ENCODE measurements at places on chromosomes 5 and 9.

- peaks cover 6% of the 10 kb centered on the region for H3K4me1 ChIP-seq
- H3K36me3 ChIP-seq = peaks cover 9% of the 10 kb centered on the region
- DNase-seq = no peak
- no peak overlapping the region for H3K27ac ChIP-seq
- H3K4me3 ChIP-seq = no peak overlapping the region
- peaks cover 82% of the 10 kb centered on the region for H3K27me3 ChIP-seq
Measured at GRCh38 chr9:113677057-113677456, 199.1 kb upstream of the ZNF618 start.

DNA sequence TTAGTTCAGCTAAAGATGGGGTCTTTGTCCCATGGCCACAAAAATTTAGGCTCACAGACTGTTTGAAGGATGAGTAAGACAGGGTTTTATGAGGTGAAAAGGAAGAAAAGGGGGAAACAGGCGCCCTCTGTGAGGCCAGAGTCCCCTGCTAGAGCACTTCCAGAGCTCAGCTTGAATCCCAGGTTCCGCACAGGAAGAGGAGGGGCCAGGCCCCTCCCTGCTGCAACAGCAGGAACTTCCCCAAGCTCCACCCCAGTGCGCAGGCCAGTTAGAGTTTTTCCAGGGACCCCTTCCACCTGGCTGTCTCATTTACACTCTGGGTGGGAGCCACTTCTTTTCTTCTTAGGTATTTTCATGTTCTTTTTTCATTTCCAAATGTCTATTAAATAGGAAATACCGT lies 480.8 kb downstream of the PSAT1 start:
- H3K27ac ChIP-seq = no peak overlapping the region
- no peak overlapping the region for H3K4me3 ChIP-seq
- DNase-seq = no peak
- no peaks in the 10 kb centered on the region for H3K27me3 ChIP-seq

- H3K4me1 ChIP-seq = peaks cover 24% of the 10 kb centered on the region
- H3K27me3 ChIP-seq = no peaks in the 10 kb centered on the region
- no peaks in the 10 kb centered on the region for H3K36me3 ChIP-seq
- no peak overlapping the region for H3K4me3 ChIP-seq
Measured at GRCh38 chr9:19171271-19171670, 44.0 kb upstream of the PLIN2 start.

- peaks cover 2% of the 10 kb centered on the region for H3K4me1 ChIP-seq
- no peak overlapping the region for H3K4me3 ChIP-seq
- peaks cover 24% of the 10 kb centered on the region for H3K27me3 ChIP-seq
- H3K36me3 ChIP-seq = peaks cover 2% of the 10 kb centered on the region
- H3K27ac ChIP-seq = no peak overlapping the region
- no peak for DNase-seq
Measured at GRCh38 chr9:136606687-136607333, 55.9 kb upstream of the EGFL7 start.

DNA sequence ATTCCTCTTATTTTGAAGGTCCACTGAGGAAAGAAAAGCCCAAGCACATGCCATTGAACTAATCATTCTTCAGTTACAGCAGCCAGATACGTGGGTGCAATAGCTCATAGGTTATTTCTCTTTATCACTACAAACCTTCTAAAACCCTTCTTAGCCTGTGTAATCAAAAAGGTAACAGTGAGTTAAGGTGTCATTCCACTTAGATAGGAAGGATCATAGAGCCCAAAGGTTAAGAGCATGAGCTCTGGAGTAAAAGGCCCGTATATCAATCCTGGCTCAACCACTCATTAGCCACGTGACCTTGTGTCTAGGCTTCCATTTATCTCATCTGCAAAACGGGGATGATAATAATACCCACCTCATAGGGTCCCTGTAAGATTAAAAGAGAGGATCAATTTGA lies 2.7 kb downstream of the GPX8 start:
- no peak for DNase-seq
- H3K36me3 ChIP-seq = no peaks in the 10 kb centered on the region
- no peak overlapping the region for H3K27ac ChIP-seq

DNA sequence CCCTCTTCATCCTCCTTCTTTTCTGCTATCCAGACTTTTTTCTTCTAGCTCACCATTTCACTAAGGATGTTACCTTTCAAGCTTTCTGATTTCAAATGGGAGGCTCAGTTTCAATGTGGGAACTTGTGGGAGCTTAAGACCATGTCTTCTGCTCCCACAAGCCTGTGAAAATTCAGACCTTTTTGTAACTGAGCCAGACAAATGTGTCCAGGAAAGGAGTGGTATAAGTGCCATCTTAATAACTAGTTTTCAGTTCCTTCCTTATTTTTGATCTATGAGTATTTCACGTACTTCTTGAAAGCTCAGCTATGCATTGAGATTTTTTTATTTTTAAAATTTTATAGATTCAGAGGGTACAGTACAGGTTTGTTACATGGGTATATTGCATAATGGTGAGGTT lies 4.6 kb upstream of the ERCC6L2 start:
- H3K36me3 ChIP-seq = peaks cover 2% of the 10 kb centered on the region
- H3K4me3 ChIP-seq = no peak overlapping the region
- no peak for DNase-seq
- H3K27ac ChIP-seq = no peak overlapping the region

DNA sequence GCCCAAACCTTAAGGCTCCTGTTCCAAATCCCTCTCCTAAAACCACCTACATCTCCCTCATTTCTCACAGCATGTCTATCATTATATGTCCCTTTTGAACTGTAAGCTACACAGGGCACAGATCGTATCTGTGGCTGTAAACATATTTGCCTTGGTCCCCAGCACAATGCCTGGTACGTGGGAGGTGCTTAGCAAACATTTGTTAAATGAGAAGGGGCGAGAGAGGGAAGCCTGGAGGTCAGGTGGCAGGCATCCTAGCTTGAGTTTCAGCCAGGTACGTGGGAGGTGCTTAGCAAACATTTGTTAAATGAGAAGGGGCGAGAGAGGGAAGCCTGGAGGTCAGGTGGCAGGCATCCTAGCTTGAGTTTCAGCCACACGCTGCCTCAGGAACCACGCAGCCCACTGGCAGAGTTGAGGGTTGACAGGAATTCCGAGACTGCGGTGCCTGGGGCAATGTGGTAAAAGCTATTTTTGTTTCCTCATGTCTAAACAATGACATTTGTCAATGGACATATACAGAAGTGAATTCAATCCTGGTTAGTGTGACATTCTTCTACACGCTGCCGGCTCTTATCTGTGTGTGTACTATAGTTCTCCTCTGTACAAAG lies 113.6 kb downstream of the EFNA5 start:
- no peak overlapping the region for H3K27ac ChIP-seq
- DNase-seq = no peak
- H3K36me3 ChIP-seq = no peaks in the 10 kb centered on the region

DNA sequence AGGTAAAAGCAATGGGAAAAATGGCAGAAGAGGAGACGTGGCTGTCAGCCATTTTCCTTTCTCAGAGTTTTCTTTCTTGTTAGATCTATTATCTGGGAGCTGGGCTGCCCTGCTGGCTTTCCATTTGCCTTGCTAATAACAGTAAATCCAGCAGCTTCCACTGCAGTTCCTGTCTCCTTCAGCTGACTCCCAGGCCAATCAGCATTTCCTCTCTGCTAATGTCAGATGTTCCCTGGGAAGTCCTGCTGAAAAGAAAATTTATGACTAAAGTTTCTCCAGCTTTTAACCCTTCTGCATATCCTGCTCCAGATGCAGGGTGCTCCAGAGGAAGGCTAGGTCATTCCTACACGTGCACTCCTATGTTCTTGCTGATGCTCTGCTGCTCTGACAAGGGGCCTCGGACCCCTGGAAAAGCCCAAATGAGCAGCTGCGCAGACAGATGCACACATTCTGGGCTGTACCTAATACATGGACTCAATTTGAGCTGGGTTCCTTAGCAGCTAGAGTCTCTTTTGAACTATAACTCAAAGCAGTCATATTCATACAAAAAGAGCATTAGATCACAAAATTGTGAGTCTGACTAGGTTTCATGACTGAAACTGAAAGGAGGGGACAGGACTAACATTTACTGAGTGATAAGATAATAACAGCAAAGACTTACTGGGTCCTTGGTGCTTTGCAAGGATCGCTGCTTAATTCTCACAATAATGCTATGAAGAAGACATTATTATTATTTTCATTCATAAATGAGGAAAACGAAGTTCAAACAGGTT lies 182.2 kb downstream of the MAPKAP1 start:
- DNase-seq = no peak
- peaks cover 36% of the 10 kb centered on the region for H3K4me1 ChIP-seq
- H3K27me3 ChIP-seq = no peaks in the 10 kb centered on the region
- peaks cover 2% of the 10 kb centered on the region for H3K36me3 ChIP-seq
- H3K4me3 ChIP-seq = no peak overlapping the region

GRCh38 chr5:132751444-132751843 lies 4.2 kb downstream of the CCNI2 start:
- DNase-seq = no peak
- peak overlapping the region; percentile 89 for H3K27ac ChIP-seq
- H3K4me3 ChIP-seq = no peak overlapping the region
- H3K4me1 ChIP-seq = peaks cover 19% of the 10 kb centered on the region

DNA sequence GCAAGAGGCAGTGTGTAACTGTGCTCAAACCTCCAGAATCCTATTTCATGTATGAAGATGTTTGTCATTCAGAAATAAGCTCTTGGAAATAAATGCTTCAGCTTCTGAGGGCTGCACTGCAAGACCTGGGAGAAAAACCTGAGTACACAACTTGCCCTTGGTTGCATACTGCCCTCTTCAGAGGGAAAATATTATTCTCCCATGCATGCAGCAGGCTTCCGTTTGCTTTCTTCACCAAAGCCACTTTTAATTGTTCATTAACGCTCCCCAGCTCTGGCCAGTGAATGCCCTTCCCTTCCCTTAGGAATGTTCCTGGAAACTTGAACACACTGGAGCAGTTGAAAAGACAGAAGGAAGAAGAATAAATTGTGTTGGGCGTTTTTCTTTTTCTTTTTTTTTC lies 2.5 kb upstream of the WHRN start:
- peak overlapping the region; percentile 25 for H3K4me3 ChIP-seq
- H3K4me1 ChIP-seq = peaks cover 17% of the 10 kb centered on the region
- no peaks in the 10 kb centered on the region for H3K36me3 ChIP-seq
- no peak for DNase-seq
- H3K27me3 ChIP-seq = peaks cover 57% of the 10 kb centered on the region
- H3K27ac ChIP-seq = peak overlapping the region; percentile 89

DNA sequence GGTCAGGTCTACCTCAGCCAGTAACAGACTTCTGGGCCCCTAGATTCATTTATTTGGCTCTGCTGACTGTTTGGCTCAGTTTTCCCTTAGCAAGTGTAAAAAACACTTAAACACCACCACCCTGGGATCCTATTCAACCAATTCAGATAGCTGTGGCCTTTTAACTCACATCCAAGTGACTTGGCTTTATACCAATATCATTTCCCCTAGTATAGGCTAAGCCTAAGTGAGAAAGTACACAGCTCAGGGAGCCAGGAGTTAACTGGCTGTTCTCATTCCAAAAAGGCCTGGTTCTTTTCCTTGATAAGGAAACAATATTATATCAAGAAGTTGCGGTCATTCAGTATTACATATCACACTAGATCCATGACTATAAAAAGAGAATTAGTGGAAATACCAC lies 163.5 kb downstream of the ARL15 start:
- H3K4me3 ChIP-seq = no peak overlapping the region
- peaks cover 7% of the 10 kb centered on the region for H3K4me1 ChIP-seq
- no peak for DNase-seq
- no peak overlapping the region for H3K27ac ChIP-seq
- no peaks in the 10 kb centered on the region for H3K27me3 ChIP-seq
- peaks cover 5% of the 10 kb centered on the region for H3K36me3 ChIP-seq

DNA sequence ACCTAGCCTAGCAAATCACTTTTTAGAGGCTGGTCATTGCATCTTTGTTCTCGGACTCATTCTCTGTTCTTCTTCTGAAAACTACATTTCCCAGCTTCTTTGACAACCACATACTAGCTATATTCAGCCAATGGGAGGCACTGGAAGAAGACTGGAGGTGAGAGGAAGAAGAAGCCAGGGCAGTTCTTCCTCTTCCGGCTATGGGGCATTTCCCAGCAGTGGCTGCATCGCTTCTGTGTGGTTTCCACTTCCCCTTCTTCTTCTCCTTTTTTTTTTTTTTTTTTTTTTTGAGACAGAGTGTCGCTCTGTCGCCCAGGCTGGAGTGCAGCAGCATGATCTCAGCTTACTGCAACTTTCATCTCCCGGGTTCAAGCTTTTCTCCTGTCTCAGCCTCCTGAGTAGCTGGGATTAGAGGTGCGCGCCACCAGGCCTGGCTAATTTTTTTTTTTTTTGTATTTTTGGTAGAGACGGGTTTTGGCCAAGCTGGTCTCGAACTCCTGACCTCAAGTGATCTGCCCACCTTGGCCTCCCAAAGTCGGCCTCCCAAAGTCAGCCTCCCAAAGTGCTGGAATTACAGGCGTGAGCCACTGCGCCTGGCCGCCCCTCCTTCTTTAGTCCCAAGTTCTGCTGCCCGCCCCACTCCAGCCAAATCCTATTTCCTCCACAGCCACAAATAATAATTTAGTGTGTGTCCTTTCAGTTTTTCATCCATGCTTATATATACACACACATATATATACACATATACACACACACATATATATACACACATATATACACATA lies 6.9 kb upstream of the UBAP1 start:
- H3K27ac ChIP-seq = peak overlapping the region; percentile 3
- DNase-seq = no peak
- H3K27me3 ChIP-seq = no peaks in the 10 kb centered on the region
- H3K36me3 ChIP-seq = no peaks in the 10 kb centered on the region
- peak overlapping the region; percentile 25 for H3K4me3 ChIP-seq

DNA sequence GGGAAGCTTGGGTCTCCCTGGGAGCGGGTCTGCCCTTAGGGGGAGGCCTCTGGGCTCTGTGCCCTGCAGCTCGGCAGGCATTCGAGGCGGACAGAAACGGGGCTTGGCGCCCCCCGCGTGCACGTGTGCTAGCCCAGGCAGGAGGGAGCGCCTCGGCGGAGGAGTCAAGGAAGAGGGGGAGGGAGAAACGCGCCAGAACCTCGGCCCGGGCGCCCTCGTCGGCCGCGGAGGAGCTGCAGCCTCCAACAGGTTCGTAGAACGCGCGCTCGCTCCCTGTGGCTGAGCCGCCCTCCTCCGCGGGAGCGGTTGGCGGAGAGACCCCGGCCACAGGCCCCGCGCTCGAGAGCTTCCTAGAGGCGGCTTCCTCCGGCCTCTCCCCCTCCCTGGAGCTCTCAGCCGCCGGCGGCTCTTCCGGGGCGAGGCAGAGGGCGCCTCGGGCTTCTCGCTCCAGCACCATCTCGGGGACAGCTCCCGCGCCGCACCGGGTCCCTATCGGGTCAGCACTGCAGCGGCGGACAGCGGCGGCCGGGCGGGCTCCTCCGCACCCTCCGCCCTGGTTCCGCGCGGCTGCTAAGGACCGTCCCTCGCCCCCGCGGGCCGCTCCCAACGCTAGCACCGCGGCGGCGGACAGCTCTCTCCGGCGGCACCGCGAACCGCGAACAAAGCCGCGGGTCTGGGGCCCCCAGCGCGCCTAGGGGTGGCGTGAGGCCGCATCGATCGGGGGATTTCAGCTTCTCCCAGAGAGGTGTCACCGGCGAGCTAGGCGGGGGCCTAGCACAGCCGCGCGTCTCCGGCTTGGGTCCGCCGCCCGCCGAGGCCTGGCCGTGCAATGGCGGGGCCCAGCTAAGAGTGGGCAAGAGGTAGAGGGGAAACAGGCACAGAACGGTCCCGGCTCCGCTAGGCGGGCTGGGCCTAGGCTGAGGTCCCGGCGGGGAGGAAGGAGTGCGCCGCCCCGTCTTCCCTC lies 74.6 kb upstream of the CPLX2 start:
- peaks cover 5% of the 10 kb centered on the region for H3K4me1 ChIP-seq
- peak overlapping the region; percentile 73 for H3K4me3 ChIP-seq
- no peak overlapping the region for H3K27ac ChIP-seq
- H3K36me3 ChIP-seq = peaks cover 2% of the 10 kb centered on the region
- peaks cover 56% of the 10 kb centered on the region for H3K27me3 ChIP-seq

- no peak overlapping the region for H3K4me3 ChIP-seq
- no peak overlapping the region for H3K27ac ChIP-seq
- H3K4me1 ChIP-seq = no peaks in the 10 kb centered on the region
- H3K36me3 ChIP-seq = peaks cover under 1% of the 10 kb centered on the region
- no peak for DNase-seq
Measured at GRCh38 chr5:73282923-73283322, 109.9 kb downstream of the TMEM174 start.
